C1 segment of cervical spinal cord (tissue), 14 donors: ENCODE measurements at places on chromosomes 11 and 22.

DNA sequence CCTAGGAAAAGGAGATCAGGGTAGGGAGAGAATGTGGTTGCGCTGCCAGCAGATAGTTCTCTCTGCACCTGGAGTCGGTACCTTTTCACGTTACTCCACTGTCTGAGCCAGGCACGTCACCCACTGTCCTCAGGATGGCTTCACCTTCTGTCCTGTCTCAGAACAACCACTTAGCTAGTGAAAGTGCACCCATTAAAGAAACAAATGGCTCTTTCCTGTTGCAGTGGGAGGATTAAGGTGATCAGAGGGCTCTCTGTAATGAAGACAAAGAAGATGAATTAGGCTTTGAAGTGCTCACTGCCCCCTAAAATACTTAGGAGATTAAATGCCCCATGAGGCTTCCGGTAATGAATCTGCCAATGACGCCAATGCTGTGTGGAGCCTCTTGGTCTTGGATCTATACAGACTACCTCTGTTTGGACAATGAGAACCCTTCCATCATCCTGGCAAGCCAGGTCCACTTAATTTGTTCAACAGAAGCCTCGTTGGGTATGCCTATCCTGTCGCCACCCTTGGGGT lies 113.7 kb downstream of the INSC start:
- DNase-seq, result no peak

DNA sequence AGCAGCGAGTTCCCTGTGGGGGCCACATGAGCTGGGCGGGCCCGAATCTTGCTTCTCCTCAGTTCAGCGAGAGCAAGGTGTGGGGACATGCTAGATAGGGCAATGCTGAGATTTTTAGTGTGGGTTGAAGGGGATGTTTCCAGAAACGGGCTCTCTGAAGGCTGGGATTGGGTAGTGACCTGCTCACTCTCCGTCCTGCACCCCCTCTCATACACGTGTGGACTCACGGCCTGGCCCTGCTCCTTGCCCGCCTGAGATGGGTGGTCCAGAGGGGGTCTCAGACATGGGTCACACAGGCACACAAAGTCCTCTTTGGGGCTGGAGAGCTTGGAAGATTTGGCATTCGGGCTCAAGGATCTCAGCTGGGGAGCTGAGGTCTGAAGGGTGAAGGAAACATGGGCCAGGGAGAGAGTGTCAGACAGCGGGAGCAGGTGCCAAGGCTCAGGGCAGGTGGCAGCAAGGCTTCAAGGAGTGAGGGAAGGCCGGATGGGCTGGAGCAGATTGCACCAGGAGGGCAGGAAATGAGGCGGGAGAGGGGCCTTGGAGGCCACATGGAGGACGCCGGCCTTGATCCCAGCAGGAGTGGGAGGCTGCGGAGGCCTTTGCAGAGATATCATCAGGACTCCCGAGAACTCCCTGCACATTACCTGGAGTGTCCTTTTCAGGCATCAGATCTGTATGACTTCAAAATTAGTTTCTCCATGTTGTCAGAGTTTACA lies 74.1 kb downstream of the PARVB start:
- DNase-seq, result no peak

- no peak for DNase-seq
These were observed 19.8 kb upstream of the INCENP start for GRCh38 chr11:62103986-62104385.

GRCh38 chr11:34963351-34963750 lies 46.9 kb downstream of the PDHX start:
- no peak for DNase-seq

GRCh38 chr11:60985991-60986915 lies 14.8 kb downstream of the CD6 start:
- no peak for DNase-seq
